ENCODE measurements at places on chromosomes 7 and 10.
A peak's percentile ranks its signal among the peaks of the same experiment; 100 is the strongest.

- DNase-seq, result no peak
These were observed 222.1 kb downstream of the NSUN6 start for GRCh38 chr10:18429335-18429734.

- no peak for DNase-seq
These were observed 513.0 kb downstream of the INHBA start for GRCh38 chr7:41189866-41190265.

- no peak for DNase-seq
These were observed 58.6 kb downstream of the TPK1 start for GRCh38 chr7:144777005-144777839.

- no peak for DNase-seq
These were observed 1.9 kb downstream of the FOXK1 start for GRCh38 chr7:4683884-4684565.

GRCh38 chr7:94088560-94088959 lies 84.4 kb upstream of the BET1 start:
- no peak for DNase-seq

DNA sequence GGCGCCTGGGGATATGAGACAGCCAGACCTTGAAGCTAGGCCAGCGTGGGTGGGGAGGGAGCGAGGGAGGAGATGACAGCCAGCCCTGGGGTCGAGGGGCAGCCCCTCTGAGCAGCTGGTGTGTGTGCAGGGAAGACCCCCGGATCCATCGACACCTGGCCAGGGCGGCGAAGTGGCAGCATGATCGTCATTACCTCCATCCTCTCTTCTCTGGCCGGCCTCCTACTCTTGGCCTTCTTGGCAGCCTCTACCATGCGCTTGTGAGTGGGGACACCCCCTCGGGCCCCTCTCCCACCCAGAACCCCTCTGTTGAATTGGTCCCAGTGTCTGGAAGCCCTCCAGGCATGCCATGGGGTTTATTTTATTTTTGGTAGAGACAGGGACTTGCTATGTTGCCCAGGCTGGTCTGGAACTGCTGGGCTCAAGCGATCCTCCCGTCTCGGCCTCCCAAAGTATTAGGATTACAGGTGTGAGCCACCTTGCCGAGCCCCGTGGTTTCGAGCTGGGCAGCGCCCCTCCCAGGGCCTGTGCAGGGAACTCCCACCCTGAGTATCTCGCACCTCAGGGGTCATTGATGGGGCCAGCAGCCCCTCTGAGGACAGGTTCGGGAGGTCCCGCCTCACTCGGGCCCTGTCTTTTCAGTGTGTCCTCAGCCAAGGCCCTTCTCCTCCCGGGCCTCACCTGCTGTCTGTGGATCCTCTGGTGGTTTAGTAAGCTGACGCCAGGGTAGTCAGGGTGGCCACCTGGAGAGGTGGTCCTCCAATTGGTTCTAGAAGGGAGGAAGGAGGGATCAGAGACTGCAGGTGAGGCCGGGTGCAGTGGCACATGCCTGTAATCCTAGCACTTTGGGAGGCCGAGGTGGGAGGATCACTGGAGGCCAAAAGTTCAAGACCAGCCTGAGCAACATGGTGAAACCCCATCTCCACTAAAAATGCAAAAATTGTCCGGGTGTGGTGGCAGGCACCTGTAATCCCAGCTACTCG lies 3.8 kb downstream of the UPK3B start:
- peak; percentile 62 for DNase-seq

GRCh38 chr7:116802746-116803152 lies 59.6 kb upstream of the CAPZA2 start:
- DNase-seq, result no peak

GRCh38 chr7:107644309-107644974 lies 16.2 kb upstream of the SLC26A4 start:
- DNase-seq, result no peak

DNA sequence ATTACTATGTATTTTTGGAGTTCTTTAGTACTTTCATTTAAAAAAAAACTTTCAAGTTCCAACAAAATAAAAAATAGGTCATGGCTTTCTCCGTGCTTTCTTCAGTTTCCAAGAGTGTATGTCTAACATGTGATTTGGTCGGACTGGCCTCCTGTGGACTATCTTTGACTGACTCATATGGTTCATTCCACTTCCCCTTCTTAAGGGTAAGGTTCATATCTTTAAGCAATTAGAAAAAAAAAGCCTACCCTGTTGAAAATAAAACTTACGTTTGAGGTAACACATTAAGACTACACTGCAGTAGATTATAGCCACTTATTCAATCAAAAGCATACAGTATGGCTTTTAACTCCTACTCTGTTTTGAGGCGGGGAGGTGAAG lies 112.8 kb upstream of the AHR start:
- no peak for DNase-seq

DNA sequence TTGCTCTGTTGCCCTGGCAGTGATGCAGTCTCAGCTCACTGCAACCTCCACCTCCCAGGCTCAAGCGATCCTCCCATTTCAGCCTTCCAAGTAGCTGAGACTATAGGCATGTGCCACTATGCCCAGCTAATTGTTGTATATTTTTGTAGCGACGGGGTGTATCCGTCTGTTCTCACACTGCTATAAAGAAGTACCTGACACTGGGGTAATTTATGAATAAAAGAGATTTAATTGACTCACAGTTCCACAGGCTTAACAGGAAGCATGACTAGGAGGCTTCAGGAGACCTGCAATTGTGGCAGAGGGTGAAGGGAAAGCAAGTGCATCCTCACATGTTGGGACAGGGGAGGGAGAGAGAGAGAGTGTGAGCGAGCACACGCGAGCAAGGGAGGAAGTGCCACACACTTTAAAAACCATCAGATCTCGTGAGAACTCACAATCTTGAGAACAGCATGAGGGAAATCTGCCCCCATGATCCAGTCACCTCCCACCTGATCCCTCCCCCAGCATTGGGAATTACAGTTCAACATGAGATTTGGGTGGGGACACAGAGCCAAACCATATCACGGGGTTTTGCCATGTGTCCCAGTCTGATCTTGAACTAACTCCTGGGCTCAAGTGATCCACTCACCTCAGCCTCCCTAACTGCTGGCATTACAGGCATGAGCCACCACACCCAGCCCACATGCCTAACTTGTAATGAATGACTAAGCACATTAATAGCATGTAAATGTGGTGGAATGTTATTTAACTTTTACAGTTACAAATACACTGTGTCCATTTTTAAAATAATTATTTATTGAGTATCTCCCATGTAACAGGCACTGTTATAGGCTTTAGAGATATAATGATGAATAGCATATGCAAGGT lies 65.5 kb downstream of the RALA start:
- no peak for DNase-seq

Measured in type B pancreatic cell (in vitro differentiated cells).